ENCODE measurements at places on chromosomes 5 and 9. TPM values are rescaled to one million over a fixed set of nuclear protein-coding genes. Genes with fewer than 3 reads are reported as not detected.

DNA sequence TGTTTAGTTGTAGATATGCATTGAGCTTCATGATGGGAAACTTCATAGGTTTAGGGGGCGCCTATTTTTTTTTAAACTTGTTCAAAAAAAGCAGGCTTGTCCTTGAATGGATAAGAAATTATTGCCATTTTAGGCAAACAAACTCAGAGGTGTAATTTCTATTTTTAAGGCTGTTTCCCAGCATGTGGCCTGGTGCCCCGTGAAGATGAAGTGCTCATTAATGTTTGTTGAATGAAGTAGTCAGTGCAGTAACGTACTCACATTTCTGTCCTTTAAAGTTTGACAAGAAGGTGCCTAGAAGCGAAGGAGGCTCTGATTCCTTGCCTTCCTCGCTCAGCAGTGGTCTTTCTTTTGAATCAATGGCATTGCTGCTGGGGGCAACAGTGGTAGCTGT lies 54.3 kb downstream of the ZNF618 start:
- DNase-seq = no peak
- no peak overlapping the region for H3K4me3 ChIP-seq
- no peak overlapping the region for H3K27ac ChIP-seq
- H3K4me1 ChIP-seq = peaks cover 8% of the 10 kb centered on the region

Gene RECK
- total RNA-seq = 7.1 TPM

DNA sequence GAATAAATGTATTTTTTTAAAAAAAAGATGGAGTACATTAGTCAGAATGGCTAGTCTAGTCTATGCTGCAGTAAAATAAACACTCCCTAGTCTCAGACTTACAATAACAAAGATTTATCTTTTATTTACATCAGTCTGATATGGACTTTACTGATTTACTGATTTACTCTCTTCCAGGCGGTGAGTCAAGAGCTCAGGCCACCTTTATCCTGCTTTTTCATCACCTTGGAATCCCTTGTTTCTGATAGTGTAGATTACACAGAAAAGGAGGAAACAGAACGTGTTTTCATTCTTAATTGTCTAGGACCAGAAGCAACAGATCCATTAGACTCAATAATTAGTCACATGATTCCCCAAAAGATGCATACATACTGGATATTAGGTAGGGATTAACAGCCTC lies 290.1 kb upstream of the TRPC7 start:
- H3K27ac ChIP-seq = no peak overlapping the region
- H3K4me1 ChIP-seq = no peaks in the 10 kb centered on the region
- H3K4me3 ChIP-seq = no peak overlapping the region
- H3K27me3 ChIP-seq = no peaks in the 10 kb centered on the region
- no peaks in the 10 kb centered on the region for H3K36me3 ChIP-seq

GRCh38 chr5:65928322-65928752 lies 2.0 kb downstream of the ERBIN start:
- peaks cover 32% of the 10 kb centered on the region for H3K4me1 ChIP-seq
- DNase-seq = no peak
- H3K36me3 ChIP-seq = peaks cover 7% of the 10 kb centered on the region
- no peaks in the 10 kb centered on the region for H3K27me3 ChIP-seq
- peak overlapping the region; percentile 83 for H3K4me3 ChIP-seq

DNA sequence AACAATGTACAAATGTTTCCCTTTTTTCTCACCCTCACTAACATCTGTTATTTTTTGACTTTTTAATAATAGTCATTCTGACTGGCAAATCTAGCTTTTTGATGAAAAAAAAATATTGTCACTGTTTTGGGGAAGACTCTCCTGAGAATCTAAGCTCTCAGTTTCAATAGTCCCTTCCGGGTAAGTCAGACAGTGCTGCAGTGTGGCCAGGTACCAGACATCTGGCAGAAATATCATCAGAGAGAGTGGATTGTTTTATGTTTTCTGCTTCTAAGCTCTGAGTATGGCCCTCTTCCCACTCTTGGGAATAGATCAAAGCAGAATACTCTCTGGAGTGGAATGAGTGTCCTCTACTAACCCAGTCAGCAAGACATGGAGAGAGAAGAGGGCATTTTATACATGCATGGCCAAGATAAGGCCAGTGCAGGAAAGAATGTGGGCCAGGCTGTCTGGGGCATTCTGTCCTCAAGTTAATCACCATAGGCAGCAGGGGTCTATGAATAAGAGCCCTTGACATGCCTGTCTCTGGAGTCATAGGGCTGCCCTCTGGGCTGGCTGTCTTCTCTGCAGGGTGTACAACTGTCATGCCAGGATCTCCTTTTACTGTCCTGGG lies 38.5 kb upstream of the OR2S2 start:
- no peak for DNase-seq
- no peak overlapping the region for H3K27ac ChIP-seq
- no peaks in the 10 kb centered on the region for H3K36me3 ChIP-seq
- H3K4me3 ChIP-seq = no peak overlapping the region
- peaks cover 3% of the 10 kb centered on the region for H3K4me1 ChIP-seq

Gene WDR31
- total RNA-seq = 5.1 TPM

- H3K4me3 ChIP-seq = no peak overlapping the region
- H3K27ac ChIP-seq = no peak overlapping the region
- DNase-seq = no peak
- H3K36me3 ChIP-seq = no peaks in the 10 kb centered on the region
- H3K27me3 ChIP-seq = no peaks in the 10 kb centered on the region
Observed at GRCh38 chr5:137826067-137826466, 41.6 kb upstream of the MYOT start.

- H3K4me3 ChIP-seq = peak overlapping the region; percentile 45
- H3K36me3 ChIP-seq = peaks cover 7% of the 10 kb centered on the region
- no peaks in the 10 kb centered on the region for H3K27me3 ChIP-seq
- DNase-seq = no peak
Observed at GRCh38 chr9:129637673-129638439, 4.1 kb downstream of the ASB6 start.

- H3K4me3 ChIP-seq = no peak overlapping the region
- no peak overlapping the region for H3K27ac ChIP-seq
- H3K36me3 ChIP-seq = peaks cover 23% of the 10 kb centered on the region
- DNase-seq = no peak
- H3K4me1 ChIP-seq = peaks cover 3% of the 10 kb centered on the region
Observed at GRCh38 chr9:121023064-121023463, 27.0 kb downstream of the C5 start.

Gene DOLK
- total RNA-seq = 16.3 TPM

Gene KIF2A
- total RNA-seq = 69.3 TPM

GRCh38 chr5:175448276-175448675 lies 4.3 kb upstream of the DRD1 start:
- no peak overlapping the region for H3K27ac ChIP-seq
- H3K36me3 ChIP-seq = no peaks in the 10 kb centered on the region
- DNase-seq = no peak
- H3K4me3 ChIP-seq = no peak overlapping the region
- H3K27me3 ChIP-seq = peaks cover 61% of the 10 kb centered on the region
